ENCODE measurements at places on chromosomes 1 and 21.

DNA sequence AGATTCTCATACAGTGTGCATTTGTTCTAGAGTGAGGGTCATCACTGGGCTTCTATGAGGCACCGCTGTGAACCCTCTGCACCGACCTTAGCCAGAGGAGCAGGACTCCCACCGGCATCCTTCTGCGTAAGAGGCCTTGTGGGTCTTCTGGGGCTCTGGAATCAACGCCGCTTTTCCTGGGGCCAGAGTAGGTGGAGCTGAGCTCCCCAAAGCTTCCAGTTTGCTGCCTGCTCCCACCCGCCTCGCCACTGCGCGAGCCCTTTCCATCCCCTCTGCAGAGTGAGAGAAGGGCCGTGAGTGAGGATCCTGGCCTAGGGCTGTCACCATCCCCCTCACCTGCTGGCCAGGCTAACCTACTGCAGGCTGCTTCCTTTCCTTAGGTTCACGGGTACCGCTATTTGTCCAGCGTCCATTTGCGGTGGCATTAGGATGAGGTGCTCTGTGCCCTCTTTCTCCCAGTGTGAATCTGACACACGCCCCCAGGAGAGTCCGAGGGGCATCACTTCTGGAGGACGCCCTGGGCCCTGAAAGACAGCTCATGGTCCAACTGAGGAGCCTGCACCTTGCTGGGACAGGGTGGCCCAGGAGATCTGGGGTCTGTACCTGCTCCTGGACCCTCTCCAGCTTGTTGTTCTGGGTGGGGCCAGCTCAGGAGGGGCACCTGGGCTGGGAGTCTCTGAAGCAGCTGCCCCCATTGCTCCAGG is 36.2 kb downstream of the UMODL1 start:
- no peak for DNase-seq

DNA sequence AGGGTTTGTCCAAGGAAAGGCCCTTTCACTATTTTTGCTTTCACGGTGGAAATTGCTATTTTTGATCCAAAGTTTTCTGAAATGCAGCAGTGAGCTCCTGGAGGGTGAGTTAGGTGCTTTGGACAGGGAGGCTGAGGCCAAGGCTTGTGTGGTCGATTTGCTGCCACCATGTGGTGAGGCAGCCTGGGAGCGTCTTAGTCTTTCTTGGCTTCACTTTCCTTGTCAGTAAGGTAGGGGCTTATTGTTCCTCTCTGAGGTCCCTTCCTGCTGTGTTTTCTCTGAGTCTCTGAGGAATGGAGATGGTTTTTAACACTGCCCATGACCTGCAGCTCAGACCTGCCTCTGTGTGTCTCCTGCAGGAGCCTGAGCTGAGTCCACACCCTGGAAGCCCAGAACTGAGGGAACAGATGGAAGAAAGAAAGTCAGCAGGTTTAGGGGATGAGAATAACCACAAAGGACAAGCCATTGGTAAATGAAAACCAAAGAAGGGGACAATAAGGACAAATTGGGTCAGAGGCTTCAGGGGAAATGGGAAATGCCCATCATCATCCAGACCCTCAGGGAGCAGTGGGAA is 20.1 kb upstream of the S100A10 start:
- peak; percentile 49 for DNase-seq

DNA sequence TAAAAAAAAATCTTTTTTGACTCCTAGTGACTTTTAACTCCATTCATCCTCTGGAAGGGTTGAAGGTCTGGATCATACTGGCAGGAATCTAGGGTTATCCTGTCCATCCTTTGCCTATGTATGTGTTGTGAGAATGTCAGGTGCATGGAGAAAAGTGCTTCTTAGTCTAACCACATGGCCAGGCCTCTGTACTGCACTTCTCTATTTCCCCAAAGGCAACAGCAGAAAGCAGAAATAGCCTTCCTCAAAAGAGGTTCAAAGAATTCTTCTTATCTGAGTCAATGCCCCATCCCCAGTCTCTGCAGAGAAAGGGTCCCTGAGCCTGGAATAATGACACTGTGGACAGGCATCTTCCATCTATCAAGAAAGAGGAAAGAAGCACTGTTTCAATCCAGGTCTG is 85.7 kb upstream of the CD34 start:
- DNase-seq = no peak

- no peak for DNase-seq
Measured at GRCh38 chr1:175317779-175318178, 125.2 kb upstream of the KIAA0040 start.

DNA sequence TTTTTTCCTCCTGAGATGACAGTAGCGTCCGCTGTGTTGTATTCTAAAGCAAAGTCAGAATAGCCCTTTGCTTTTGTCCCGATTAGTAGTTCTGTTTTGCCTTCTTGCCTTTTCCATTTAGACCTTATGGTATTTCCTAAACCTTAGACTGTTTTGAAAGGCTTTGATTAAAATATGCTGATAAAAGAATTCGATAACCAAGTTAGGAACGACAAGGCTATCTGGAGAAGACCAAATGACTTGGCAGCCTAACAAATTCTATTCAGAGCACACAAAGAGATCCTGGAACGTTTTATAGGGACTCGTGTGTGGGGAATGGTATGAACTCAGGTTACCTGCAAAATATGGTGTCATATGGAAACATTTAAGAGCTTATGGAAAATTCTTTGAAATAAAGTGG is 42.9 kb downstream of the NFIA start:
- DNase-seq = peak; percentile 40

DNA sequence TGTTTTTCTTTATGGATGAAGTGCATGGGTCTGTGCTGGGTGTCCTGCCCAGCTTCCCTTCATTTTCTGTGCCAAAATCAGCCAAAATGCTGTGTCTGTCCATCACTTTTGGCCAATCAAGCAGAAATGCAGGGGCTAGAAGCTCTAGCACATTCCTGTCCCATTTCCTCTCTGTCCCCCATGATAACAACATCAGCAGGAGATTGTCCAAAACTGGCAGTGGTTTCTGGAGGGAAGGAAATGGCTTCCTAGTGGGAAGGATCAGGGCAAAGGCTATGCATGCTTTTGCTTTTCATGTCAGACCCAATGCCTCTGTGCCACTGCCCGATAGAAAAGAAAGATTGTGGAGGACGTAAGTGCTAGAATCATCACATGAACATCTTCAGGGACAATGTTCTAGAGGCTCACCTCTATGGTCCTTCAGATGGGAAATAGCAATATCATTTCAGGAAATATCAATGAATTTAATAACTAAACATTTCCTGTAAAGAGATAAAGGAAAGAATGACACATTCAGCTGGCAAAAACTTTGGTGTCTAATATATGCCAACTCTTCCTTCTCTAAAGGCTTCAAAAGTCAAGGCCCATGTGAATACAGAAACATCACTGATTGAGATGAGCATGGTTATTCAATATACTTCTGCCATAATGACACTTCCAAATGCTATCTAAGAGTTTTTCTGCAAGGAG is 107.5 kb downstream of the SETD4 start:
- DNase-seq = no peak

GRCh38 chr1:204697893-204698292 is 12.4 kb upstream of the LRRN2 start:
- no peak for DNase-seq

DNA sequence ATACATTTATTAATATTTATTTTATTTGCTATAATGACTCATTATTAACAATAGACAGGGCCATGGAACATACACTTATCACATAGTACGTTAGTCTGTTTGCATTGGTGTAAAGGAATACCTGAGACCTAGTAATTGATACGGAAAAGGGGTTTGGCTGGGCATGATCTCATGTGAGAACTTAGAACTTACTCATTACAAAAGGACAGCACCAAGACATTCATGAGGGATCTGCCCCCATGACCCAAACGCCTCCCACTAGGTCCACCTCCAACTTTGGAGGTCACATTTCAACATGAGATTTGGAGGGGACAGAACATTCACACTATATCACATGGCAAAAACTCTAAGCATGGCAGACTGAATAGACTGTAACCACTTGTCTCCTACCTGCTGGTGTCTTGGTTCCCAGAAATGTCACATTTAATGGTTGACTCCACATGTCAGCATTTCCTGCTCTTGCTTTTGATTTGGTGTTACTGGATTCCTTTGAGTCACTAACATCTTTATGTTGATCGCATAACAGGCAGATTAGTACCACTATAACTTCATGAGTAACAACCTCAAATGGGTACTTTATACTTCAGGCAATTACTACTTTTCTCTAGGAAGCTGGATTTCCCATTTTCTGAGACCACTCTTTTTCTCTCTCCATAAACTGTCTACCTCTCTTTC is 3.5 kb upstream of the C1orf116 start:
- no peak for DNase-seq

DNA sequence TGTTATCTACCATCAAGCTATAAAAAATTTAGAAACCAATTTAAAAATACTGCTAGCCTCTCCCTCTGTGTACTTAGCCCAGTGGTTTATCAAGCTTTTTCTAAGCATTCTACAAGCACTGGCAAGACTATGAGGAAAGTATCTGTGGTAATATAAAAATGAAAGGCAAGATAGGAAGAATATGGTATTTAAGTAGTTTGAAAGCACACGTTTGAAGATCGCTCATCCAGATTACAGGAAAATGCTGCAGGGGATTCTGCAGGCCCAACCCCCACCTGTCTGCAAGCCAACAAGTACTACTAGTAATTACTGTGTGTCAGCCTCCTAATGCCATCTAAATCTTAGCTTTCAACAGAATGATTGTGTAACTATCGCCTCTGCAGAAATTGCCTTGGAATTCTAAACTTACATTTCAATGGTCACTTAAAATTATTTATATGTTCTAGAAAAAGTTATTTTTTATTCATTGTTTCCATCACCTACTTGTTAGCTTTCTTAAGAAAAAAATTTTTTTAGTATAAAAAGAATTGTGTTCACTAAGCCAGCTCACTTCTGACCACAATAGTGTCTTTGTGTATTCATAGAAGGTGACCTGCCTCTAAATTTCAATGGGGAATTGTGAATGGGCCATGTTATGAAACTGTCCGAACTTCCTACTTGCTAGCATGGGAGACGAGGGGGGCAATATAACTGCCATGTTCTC is 8.5 kb downstream of the ERRFI1 start:
- peak; percentile 66 for DNase-seq

- DNase-seq = no peak
Measured at GRCh38 chr1:26289158-26290059, 9.5 kb downstream of the SH3BGRL3 start.

DNA sequence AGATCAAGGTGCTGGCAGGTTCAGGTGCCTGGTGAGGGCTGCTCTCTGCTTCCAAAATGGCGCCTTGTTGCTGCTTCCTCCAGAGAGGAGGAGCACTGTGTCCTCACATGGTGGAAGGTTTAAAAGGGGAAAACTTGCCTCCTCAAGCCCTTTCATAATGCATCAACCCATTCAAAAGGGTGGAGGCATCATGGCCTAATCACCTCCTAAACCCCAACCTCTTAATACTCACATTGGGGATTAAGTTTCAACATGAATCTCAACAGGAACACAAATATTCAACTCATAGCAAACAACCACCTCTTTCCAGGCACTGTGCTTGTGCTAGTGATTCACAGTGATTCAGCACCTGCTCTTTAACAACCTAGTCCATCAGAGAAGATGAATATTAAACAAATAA is 4.2 kb downstream of the S100A12 start:
- no peak for DNase-seq

- no peak for DNase-seq
Measured at GRCh38 chr1:110007046-110007830, 22.7 kb downstream of the AHCYL1 start.

- no peak for DNase-seq
Measured at GRCh38 chr1:196063952-196064351, 544.3 kb downstream of the KCNT2 start.

DNA sequence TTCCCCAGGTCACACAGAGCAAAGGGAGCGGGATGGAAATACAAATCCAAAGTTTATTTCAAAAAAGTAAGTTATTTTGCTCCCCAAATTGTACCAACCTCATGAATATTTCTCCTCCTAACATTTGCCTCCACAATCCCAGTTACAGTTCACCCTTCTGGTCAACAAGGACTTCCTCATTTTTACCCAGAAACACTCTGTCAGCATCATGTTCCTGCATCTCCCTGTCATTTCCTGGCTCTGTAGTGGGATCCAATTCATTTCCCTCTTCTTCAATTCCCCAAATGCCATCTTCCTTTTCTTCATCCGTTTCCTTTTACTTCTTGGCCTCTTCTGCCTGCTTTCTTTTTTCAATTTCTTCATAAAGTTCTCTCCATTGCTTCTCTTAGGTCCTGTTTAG is 32.0 kb upstream of the EPS15 start:
- no peak for DNase-seq

GRCh38 chr1:91278754-91279153 is 125.9 kb downstream of the HFM1 start:
- DNase-seq = peak; percentile 49

DNA sequence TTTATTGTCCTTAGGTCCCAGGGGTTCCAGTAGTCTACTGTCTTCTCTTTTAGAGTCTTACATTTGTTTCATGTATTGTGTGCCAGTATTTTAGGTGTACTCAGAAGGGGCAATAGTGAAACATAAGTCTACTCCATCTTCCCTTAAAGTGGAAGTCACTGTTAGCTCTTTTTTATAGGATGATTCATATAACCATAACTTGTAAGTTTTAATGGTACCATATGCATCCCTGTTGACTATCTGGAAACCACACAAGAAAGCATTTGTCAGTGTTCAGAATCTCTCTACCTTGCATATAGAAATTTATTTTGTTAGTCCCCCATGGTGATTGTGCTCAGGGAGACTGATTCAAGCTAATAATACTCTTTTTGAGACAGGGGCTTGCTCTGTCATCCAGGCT is 149.9 kb downstream of the HS2ST1 start:
- no peak for DNase-seq

- no peak for DNase-seq
Measured at GRCh38 chr1:206682111-206682510, 2.6 kb upstream of the MAPKAPK2 start.

GRCh38 chr1:966704-967300 is 520 bp downstream of the PLEKHN1 start:
- DNase-seq = peak; percentile 35

GRCh38 chr1:219239518-219239917 is 65.8 kb downstream of the LYPLAL1 start:
- no peak for DNase-seq

GRCh38 chr1:48582408-48582807 is 110.4 kb upstream of the SPATA6 start:
- no peak for DNase-seq

- no peak for DNase-seq
Measured at GRCh38 chr1:29002792-29003191, 88.4 kb downstream of the EPB41 start.

DNA sequence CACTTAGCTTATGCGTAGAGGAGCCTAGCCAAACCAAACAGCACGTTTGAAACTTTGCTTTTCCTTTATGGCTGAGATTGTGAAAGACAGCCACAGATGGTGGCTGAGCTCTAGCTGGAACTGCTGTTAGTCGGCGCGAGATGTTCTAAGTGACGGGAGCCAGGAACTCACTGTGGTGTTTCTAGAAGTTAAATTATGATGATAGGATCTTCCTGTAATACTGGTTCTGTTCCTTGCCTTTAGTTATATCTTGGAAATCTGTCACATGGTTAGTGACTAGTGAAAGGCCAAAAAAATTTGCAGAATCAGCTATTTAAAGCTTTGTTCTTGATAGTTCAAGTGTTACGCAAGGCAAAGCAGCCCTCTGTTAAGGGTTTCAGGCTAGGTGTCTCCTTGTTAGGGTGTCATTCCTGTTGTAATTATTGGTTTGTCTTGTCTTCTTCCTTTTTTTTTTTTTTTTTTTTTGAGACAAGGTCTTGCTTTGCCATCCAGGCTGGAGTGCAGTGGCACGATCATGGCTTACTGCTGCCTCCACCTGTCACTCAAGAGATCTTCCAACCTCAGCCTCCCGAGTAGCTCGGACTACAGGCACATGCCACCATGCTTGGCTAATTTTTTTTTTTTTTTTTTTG is 22.6 kb downstream of the AK4 start:
- DNase-seq = peak; percentile 51
